ENCODE measurements at places on chromosomes 11 and 22.

DNA sequence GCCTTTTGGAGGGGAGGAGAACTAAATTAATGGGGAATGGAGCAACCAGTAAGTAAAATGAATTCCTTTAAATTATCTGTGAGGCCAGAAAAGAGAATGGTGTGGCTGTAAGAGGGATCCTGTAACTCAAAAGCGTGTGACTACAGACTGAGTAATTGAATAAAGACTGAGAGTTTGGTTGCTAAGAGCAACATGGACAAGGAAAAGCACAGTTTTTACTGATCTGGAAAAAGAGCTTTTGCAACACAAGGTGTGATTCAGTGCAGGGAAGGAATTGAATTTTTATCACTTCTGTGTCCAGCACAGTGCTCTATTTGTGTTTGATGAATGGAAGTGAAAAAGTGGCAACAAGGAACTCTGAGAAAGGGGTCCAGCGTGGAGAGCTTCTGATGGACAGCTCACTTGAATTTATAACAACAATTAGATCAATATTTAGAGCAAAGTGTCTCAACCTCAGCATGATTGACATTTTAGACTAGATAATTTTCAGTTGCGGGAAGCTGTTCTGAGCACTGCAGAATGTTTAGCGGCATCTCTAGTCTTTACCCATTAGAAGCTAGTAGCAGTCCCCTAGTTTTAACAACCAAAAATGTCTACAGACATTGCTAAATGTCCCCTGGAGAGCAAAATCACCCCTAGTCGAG, 202.8 kb upstream of the BDNF start:
- no peak for DNase-seq

GRCh38 chr11:130653838-130654636, 205.6 kb downstream of the ADAMTS15 start:
- DNase-seq = no peak

DNA sequence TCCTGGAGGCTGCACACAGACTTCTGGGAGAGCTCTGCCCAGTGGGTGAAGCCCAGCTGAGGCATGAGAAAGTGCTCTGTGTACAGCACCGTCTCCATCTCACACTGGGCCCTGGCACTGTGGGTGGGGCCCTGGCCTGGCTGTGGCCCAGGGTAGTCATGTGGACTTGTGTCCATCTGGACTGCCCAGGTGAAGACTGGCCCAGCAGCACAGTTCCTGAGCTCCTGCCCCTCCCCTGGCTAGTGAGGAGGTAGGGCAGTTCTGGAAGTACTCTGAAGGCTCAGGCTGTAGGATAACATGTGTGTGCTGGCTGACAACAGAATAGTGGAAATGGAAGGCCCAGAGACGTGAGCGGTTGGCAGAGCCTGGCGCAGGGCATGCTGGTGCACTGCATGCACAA, 35.4 kb downstream of the RSPH14 start:
- no peak for DNase-seq

DNA sequence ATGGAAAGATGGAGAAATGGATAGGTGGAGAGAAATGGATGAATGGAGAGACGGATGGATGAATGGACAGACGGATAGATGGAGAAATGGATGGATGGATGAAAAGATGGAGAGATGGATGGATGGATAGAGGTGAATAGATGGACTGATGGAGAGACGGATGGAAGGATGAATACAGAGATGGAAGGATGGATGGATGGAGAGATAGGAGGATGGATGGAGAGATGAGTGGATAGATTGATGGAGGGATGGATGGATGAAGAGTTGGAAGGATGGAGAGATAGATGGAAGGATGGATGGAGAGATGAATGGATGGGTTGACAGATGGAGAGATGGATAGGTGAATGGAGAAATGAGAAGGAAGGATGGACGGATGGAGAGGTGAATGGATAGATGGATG, 63.7 kb downstream of the FLRT1 start:
- DNase-seq = no peak

DNA sequence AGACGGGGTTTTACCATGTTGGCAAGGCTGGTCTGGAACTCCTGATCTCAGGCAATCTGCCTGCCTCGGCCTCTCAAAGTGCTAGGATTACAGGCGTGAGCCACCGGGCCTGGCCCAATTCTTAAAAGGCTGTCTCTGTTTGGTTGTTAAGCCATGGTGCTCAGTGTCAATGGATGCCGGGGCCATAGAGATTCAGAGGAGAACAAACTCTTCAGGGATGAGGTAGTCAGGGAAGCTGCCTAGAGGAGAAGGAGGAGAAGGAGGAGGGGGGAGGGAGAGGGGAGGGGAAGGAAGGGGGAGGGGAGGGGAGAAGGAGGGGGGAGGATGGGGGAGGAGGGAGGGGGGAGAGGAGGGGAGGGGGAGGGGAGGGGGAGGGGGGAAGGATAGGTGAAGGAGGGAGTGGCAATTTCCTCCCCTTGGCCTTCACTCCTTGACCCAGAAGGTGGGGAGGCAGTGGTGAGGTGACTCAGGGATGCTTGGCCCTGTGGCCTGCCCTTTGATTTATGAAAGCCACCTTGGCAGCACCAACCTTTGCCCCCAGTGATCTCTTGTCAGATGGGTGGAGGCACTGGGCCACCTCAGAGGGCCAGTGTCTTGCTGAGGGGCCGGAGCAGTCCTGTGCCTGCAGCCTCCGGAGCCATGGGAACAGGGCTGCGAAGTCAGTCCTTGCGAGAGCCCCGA, at the start of gene C11orf86:
TSS of gene C11orf86 (plus strand) at position 581 of the 681 bp plus-strand sequence. CDS start at position 640, 59 bp downstream.
- no peak for DNase-seq

DNA sequence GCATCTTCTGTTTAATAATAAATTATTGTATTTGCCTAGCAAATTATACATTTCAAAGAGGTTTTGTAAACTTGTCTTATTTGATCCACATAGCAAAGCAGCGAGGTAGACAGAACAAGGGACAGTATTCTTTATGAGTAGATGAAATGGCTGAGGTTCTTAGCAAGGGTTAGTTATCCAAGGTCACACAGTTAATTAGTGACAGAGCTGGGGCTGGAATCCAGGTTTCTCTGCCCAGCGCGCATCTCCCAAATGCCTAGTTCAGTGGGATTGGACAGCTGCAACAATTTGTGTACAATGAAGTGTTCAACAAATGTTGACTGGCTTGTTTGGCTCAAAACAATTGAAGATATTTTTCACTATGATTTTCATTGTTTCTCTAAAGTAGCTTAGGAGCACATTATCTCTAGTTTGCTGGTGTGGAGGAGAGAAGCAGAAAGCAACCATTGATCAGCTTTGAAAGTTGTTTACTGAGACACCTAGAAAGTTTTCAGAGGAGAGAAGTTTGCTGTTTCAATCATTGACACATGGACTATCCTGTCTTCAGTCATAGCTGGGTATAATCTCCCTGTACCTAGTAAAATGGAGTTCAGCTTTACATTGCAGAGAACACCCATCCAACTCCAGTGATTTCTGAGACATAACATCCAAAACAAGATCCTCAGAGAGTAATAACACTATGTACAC, 270.6 kb downstream of the FAT3 start:
- DNase-seq = no peak

- no peak for DNase-seq
These were observed 10.9 kb downstream of the SRPRA start for GRCh38 chr11:126257764-126258163.

- no peak for DNase-seq
These were observed 61.0 kb downstream of the SLC1A2 start for GRCh38 chr11:35358391-35358790.

DNA sequence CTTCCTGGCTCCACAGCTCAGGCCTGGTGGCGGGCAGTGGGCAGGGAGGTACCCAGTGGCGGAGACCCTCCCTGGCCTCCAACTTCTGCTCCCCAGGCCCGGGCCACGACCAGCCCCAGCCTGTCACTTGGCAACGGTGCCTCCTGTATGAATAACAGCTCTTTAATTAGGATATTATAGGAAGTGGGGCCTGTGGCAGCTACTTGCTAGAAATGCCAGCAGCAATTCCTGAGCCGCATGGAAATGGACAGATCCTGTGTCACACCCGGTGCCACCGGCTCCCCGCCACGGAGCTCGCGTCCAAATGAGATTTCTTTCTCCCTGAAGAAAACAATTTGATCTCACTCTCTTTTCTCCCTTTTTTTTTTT, 104.5 kb downstream of the CHST1 start:
- no peak for DNase-seq

DNA sequence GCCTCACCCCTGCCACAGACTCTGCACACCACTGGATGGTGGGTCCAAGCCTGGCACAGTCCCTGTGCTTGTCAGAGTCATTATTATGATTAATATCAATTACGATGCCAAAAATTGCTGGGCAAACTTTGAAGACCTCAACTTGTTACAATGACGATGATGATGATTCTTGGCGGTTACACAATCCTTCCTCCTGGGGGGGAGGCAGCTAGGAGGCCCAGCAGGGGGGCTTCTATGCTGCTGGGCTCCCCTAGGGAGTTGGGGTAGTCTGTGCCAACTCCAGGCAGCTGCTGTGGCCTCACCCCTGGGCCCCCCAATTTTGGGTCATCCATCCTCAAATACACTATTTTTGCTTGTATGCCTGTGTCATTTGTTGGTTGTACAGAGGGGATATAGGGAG, 12.0 kb downstream of the SLC35E4 start:
- no peak for DNase-seq

DNA sequence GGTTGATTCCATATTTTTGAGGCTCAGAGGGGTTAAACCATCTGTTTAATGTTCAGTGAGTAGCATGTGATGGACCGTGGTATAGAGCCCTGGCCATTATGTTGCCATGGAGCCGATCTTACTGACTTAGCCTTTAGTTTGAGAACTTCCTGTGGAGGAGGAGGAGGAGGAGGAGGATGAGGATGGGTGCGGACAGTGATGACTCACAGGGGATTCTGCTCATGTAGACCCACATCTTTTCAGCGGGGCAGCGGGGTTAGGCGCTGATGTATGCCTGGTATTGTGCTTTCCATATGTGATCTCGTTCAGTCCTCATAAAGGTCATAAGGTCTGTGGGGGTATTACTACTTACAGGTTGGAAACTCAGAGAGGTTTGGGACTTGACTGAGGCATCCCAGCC, 13.9 kb downstream of the STX3 start:
- no peak for DNase-seq
